ENCODE measurements at places on chromosomes 4 and X.

DNA sequence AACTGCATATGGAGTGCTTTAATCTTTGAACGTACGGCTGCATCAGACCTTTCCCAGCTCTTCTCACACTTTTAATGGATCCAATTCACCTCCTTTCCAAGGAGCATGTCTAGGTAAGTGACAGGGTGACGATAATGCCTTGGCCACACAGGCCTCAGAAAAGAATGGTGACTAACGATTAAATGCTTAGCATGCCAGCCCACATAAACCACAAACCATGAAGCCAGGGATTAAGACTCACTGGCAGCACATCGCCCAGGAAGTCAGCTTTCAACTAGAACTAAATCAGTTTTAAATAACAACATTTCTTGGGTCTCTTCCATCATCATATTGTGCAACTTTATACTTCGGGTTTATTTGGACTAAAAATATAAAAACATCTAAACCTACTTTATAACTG, 28.7 kb downstream of the INPP4B start:
- no peak for DNase-seq

DNA sequence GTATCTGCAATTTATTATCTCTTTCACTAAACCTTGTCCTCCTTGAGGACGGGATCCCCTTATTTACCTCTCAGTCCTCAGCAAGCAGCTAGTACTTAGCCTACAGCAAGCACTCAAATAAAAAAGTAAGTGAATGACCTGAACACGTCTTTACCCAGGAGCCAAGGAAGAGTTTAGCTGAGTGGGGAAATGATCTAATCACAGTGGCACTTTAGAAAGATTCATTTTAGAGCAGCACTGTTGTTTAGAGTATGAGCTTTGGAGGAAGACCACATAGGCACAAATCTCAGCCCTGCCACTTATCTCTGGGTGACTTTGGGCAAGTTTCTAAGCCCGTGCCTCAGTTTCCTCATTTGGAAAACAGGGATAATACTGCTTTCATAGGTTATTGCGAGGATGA, 2.7 kb downstream of the FAM120C start:
- no peak for DNase-seq

DNA sequence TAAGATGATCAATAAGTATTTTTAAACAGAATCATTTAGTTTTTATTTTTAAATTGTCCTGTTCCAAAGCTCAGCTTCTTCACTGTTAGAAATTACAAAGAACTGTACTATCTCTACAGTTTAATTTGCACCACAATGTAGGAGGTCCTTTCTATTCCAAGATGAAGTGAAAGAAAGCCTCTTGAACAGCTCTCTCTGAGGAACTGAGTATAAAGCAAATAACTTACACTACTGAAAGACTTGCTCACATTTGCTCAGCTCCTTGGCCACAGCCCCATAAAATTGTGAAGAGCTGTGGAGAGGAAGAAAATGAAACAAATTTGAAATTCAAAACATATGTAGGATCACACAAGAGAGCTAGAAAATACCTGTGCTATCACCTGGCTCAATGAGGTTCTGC, 68.6 kb downstream of the ENPEP start:
- no peak for DNase-seq

GRCh38 chrX:83845397-83845796, 15.5 kb upstream of the CYLC1 start:
- DNase-seq = no peak

DNA sequence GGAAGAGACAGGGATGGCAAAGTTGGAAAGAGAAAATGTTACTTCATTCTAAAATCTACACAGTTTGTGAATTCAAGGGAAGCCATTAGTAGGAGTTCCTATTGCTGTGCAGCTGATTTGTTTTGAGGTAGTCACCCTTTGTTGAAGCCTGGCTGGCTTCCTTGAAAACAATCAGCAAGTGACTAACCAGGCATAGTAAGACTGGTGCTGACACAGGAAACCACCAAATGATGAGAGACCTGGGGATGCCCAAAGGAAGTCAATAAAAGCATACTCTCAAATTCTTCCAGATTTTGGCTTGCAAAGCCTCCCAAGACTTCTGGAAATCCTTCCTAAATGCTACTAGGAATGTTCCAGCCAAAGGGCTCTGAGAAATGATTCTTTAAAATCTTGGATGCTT, 23.9 kb upstream of the PRDM8 start:
- peak; percentile 38 for DNase-seq

GRCh38 chrX:131841496-131842437, 181.3 kb upstream of the STK26 start:
- no peak for DNase-seq

DNA sequence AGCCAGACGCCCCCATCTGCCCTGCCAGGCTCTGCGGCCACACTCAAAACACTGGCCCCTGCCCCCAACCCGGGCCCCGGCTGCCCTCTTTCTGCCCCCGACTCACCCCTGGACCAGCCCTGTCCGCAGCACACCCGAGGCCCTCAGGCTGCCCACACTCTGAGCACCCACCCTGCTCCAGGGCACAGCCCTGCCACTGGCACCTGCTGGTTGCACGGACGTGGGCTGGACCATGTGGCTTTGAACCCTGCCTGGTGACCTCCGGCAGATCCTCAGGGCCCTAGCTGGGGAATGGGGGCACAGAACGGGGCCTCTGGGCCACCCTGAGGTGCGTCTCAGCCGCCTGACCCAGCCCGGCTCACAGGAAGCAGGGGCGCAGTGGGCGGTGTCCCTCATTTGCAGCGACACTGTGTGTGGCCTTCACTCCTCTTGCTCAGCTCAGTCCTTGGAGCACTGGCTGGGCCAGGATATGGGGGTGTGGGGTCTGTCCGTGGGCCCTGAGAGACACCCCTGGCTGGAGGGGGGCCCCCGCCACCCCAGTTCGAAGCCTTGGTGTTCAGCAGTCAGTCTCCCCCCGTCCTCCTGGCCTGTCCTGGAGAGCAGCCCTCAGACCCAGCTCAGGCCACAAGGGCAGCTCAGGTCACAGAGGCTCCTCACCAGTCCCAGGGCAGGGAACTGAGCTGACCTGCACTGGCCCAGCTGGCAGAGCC, 73.2 kb downstream of the FAM53A start:
- no peak for DNase-seq

- no peak for DNase-seq
Observed at GRCh38 chrX:136778916-136779315, 1.8 kb downstream of the ARHGEF6 start.

GRCh38 chr4:15364183-15364582, 63.6 kb upstream of the C1QTNF7 start:
- DNase-seq = no peak

DNA sequence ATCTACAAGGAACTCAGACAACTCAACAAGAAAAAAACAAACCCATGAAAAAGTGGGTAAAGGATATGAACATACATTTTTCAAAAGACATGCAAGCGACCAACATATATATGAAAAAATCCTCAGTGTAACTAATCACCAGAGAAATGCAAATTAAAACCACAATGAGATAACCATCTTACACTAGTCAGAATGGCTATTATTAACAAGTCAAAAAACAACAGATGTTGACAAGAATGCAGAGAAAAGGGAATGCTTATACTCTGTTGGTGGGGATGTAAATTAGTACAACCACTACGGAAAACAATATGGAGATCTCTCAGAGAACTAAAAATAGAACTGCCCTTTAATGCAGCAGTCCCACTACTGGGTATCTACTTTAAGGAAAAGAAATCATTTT, 12.1 kb downstream of the NIPAL1 start:
- DNase-seq = no peak

- DNase-seq = no peak
Observed at GRCh38 chr4:113673450-113673849, 88.1 kb downstream of the CAMK2D start.

GRCh38 chrX:267771-268261, 13.4 kb upstream of the PLCXD1 start:
- no peak for DNase-seq

- DNase-seq = no peak
Observed at GRCh38 chr4:151331276-151332042, 6.1 kb upstream of the SH3D19 start.

- DNase-seq = no peak
Observed at GRCh38 chr4:182193311-182193710, 49.9 kb upstream of the TENM3 start.

DNA sequence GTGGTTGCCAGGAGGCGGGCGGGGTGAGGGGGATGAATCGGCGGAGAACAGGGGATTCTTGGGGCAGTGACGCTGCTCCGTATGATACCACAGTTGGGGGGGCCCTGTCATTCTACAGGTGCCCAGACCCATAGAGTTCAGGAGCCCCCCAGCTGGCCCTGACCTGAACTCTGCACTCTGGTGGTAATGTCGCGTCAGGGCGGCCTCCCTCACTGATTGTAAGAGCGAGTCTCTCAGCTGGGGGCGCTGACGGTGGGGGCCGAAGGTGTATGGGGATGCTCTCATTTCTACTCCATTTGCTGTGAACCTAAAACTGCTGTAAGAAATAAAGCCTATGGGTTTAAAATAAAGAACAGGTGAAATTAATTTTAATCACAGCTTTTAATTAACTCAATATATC, 91.8 kb upstream of the PSAPL1 start:
- DNase-seq = no peak

DNA sequence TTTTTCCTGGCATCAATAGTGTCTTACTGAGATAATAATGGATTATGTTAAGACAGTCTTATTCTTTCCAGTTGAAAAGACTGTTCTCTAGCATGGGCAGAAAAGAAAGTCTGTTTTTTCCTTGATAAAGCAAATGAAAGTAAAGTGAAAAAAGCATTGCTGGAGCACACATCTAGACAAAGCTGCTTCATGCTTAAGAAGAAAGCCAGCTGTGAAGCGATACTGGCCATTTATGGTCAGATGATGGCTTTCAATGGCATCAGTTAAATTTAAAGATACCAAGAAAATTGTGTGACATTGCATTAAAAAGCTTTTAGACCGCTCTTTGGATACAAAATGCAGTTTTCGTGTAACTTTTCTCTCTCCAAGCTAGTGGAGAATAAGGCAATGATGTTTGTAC, 242.1 kb upstream of the TRAM1L1 start:
- no peak for DNase-seq

DNA sequence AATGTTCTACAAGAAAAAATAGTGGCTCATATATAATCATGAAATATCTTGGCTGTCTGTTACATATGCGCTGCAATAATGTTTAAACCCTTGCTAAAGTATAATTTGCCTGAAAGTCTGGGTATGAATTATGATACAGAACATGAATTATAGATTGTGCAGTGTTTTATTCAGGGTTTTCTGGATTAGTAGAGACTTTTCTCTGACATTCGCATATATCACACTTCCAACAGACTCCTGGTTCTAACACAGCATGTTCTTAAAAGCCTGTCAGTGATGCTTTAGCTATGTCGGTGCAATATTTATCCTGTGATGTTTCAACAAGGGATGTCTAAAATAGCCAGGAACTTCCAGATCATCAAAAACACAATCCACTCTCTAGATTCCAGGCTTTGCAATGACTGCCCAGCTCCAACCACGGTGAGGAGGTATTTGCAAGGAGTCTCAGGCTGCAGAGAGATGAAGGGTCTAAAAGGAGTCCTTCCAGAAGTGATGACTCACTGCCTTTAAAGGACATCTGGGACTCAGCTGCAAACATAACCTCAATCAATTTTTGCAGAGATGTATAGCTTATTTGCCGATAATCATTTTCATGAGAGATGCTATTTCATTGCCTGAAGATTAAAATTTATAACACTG, 69.4 kb downstream of the RWDD4 start:
- DNase-seq = no peak

DNA sequence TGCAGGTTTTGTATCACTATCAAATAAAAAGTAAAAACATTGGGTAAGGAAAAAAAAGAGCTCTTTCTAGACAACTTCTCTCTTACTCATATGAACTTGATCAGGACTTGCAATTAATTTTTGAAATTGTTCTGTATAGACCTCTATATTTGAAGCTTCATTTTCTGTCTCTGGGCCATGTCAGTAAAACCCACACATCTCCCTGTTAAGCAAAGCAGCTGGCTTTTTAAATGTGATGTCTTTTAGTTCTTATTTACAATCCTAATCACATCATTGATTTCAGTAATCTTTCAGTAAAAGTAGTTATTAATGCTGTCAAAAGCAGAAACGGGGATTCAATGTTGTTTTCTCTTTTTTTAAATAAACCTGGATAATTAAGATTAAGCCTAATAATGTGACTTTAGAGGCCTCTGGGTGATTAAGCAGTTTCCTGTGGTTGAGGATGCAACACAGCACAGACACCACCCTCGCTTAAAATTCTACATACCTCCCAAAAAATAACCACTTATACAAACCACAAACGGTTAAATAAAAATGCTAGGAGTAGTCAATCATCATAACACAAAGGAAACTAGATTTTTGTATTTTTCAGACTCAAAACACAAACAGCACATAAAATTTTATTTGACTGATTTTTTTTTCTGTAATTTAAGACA, 5.2 kb upstream of the PCDH10 start:
- no peak for DNase-seq

GRCh38 chr4:56406151-56406550, 18.9 kb upstream of the AASDH start:
- DNase-seq = no peak

- DNase-seq = no peak
Observed at GRCh38 chr4:143667461-143667860, 33.0 kb downstream of the FREM3 start.

DNA sequence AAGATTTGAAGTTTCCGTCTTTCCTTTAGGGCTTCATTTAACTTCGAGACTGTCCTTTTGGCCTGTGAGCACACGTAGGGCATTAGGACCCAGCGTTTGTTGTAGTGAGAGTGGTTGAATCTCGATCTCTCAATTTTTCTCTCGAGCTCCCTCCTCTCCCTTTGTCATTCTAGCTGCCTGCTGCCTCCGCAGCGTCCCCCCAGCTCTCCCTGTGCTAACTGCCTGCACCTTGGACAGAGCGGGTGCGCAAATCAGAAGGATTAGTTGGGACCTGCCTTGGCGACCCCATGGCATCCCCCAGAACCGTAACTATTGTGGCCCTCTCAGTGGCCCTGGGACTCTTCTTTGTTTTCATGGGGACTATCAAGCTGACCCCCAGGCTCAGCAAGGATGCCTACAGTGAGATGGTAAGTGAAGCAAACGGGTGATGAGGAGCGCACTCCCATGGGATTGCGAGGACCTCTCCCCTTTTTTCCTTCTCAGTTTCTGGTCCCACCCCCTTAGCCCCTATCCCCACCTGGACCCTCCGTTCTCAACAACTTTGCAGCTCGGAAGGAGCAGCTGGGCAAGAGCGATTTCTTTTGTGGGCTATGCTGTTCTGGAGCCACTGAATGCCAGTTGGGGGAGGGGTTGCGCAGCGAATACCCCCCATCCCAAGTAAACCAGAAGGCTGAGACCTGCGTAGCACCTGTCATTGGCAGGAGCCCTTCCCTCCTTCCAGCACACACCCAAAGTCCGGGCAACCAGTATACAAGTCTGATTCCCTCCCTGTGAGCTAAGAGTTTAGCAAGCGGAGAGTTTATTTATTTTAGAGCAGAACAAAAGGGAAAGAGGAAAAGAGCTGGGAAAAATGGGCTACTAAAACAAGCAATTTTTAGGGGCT, at the start of gene TMEM35A:
Gene TMEM35A (plus strand): TSS at position 164 of the 883 bp plus-strand sequence. CDS start 124 bp downstream, at position 288.
- no peak for DNase-seq

DNA sequence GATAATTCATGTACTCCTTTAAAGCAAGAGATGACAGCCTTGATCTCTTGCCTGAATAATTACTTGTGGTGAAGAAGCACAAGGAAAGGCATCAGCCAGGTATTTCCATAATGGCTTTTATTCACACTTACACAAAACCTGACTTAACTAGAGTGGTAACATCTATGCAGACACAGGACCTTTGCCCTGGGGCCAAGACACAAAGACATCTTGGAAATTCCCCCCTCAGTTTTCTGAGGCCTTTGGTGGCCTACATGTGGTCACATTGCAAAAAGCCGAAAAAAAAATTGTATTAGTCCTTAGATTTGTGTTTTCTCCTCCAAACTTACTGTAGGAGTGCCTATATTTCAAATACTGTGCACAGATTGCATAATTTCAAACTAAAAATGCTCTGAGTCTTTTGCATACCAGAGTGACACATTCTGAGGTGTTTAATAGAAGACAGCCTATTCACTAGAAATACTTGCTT, 172.4 kb downstream of the PDGFC start:
- no peak for DNase-seq

Measured in activated CD8-positive, alpha-beta memory T cell treated with anti-CD3 and anti-CD28 coated beads for 4 hours (primary cell).